Fibroblast of upper back skin (primary cell): ENCODE measurements at places on chromosomes 6 and 20.

GRCh38 chr20:41382791-41383305 is 16.2 kb upstream of the EMILIN3 start:
- DNase-seq: no peak

DNA sequence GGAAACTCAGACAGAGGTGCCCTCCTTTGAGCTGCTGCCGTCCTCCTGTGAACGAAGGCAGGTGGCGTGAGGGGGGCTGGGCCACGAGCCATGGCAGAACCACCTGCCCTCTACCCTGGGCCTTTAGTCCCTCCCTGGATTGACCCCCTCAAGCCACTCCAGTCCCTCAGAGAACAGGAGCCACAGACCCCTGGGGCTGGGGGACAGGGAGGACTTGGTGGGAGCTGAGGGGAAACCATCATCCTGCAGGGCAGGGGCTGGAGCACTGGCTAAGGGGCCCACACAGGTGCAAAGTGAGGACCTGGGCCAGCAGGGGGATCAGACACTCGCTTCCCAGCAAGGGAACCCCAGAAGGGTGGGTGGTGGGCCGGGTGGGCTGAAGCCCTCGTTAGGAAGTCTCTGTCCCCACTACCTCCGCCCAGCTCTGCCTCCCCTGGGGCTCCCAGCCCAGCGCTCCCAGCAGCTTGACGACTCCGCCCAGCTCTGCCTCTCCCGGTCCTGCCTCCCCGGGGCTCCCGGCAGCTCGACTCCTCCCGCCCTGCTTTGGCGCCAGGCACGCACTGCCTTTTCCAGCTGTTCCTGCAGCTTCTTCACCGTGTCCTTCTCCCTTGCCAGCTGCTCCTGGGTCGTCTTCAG is 44.4 kb downstream of the DSTN start:
- DNase-seq: no peak

DNA sequence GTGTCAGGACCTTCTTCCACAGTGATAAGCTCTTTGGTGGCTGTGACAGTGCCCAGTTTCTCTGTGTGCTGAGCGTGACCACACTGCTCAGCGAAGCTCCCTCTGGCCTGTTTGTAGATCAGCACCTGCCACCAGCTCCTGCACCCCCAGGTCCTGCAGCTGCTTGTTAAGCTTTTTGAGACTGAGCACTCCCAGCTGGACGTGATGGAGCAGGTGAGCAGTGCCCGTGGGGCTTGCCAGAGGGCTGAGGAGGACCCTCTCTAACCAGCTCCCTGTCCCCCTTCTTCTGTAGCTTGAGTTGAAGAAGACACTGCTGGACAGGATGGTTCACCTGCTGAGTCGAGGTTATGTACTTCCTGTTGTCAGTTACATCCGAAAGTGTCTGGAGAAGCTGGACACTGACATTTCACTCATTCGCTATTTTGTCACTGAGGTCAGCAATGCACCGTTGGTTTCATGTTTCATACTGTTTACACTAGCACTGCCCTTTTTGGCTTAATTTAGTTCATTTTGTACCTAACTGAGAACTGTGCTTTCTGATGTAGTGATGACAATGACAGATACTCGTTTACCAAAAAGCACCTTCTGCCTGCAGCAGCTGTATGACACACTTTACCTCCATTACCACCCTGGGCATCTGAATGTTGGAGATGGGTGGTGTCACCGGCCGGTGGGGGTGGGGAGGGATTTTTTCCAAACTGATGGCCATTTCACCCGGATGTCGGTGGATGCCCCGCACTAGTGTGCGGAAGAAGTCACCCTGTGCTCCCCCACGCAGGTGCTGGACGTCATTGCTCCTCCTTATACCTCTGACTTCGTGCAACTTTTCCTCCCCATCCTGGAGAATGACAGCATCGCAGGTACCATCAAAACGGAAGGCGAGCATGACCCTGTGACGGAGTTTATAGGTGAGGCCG is 12.5 kb downstream of the NELFCD start:
- DNase-seq: no peak

DNA sequence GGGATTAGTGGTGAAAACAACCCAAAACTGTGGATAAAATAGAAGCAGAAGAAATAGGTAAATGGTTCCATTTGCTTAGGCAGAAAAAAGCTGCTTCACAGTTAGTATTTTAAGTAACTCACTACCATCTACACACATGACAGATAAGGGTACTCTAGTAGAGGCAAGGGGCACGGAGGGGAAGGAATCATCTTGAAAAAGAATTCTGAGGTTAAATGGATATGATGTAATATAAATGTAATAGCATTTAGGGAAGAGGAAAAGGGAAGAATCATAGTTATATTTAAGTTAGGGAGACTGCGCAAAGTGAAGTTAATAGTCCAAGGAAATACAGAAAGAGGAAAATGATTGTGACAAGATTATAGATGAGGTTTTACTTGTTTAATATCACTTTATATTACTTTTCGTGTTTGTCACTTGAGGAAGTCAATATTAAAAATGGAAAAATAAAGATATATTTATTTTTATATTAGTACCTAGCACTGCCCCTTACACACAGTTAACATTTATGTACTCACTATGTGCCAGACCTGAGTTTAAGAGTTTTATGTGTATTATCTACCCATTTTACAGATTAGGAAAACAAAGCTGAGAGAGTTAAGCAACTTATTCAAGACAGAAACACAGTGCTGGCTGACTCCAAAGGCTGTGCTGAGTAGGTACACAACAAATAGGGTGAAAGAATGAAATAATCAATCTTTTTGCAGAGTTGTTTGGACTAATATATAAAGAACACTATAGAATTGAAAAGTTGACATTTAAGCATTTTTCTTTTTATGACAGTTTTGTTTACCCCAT is 128.1 kb downstream of the REV3L start:
- DNase-seq: no peak

DNA sequence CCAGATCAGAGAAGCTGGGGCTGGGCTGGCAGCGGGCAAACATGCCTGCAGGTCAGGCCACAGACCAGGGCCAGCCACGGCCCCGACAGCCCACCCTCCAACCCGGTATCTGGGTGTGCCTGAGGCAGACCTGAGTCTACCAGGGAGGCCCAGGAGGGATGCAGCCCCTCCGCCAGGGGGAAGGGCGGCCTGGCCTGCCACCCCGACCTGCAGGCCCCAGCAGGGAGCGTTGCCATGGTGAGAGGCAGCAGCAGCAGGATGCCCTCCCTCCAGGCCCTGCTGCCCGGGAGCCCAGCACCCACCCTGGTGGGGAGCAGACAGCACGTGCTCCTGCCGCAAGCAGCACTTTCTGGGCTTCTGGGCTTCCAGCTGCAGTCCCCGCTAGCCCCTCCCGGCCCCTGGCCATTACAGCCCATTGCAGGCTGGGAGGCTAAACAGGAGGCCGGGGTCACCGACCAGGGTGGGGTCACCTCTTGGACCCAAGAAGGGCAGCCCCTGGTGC is 3.8 kb upstream of the EEF1A2 start:
- no peak for DNase-seq

DNA sequence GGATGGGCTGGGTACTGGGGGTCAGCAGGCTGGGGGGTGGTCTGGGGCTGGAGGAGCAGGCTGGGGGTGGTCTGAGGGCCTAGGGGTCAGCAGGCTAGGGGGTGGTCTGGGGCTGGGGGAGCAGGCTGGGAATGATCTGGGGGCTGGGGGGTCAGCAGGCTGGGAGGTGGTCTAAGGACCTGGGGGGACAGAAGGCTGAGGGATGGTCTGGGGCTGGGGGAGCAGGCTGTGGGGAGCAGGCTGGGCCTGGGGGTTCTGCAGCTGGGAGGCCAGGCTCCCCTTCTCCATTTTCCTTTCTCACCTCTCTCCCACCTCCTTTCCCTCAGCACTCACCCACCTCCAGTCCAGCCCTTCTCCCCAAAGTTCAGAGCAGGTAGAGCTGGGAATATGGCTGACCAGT is 114.2 kb downstream of the PSMB1 start:
- no peak for DNase-seq

DNA sequence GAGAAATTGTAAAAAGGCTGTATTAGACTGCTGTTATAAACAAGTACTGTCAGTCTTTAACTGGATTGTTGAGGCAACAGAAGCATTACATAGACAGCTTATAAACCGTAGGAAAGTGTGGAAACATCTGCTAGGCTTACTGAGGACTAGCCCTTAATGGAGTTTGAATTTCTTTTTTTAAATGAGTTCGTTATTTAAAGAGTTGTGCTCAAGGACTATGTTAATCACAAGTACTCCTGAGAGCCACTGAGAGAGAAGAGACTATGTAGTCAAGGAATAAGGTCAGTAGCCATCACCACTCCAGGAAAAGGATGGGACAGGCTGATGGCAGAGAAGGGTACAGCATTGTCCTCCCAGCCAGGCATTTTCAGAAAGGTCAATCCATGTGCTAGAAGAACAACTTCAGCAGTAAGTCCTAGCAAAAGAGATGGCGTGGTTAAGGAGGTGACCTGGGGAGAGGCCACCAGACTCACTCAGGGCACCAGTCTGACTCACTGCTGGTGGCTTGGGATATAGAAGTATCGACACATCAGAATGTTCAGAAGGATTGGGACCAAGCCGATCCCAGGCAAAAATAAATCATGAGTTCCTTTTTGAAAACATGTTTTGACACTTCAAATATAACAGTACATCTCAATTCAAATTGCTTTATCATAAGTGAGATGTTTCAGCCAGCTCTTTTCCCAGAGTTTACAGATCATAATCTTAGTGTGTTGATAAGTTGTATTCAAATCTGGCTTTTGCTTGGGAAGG is 6.4 kb downstream of the RPS12 start:
- DNase-seq: no peak

- DNase-seq: peak; percentile 81
These were observed 614.5 kb upstream of the FLRT3 start for GRCh38 chr20:14951707-14952418.

- no peak for DNase-seq
These were observed 7.4 kb downstream of the ASXL1 start for GRCh38 chr20:32365564-32365963.

GRCh38 chr6:52840763-52841585 is at the start of gene GSTA5:
GSTA5 (minus strand) TSS chr6:52840813.
- DNase-seq: peak; percentile 13

DNA sequence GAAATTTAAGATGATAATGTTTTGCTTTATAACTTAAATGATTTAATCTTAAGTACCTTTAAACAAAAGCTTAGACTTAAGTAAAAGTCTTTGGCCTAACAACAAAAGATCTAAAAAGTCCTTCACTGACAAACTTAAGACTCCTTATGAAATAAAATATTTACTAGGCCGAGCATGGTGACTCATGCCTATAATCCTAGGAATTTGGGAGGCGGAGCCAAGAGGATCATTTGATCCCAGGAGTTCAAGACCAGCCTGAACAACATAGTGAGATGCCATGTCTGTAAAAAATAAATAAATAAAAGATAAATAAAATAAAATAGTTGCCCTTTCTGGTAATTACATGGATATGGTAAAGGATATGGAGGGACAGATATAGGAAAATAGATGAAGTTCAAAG is 12.4 kb downstream of the KATNA1 start:
- peak; percentile 46 for DNase-seq

GRCh38 chr20:46289432-46289831 is 18.9 kb downstream of the CDH22 start:
- no peak for DNase-seq

GRCh38 chr20:43507150-43508080 is at the start of gene L3MBTL1:
L3MBTL1 (plus strand) TSS chr20:43507697; CDS start chr20:43513504, 5,807 bp downstream.
- DNase-seq: peak; percentile 3

GRCh38 chr6:10434235-10434634 is 19.4 kb upstream of the TFAP2A start:
- DNase-seq: no peak

DNA sequence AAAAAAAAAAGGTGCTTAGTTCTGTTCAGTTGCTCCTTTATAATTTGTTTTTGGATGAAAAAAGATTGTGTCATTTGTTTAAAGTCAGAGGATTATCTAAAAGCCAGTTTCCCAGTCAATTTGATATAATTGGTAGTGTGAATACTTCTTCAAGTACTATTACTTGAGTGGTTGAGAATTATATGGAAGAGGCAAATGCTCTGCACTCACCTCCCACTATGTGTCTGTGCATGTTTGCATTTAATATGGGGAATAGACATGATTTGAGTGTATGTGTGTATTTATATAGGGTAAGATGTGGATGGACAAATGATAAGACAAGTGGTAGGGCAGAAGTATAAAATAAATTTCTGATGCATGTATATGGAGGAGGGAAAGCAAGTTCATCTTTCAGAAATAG is 15.8 kb downstream of the GJA1 start:
- no peak for DNase-seq

DNA sequence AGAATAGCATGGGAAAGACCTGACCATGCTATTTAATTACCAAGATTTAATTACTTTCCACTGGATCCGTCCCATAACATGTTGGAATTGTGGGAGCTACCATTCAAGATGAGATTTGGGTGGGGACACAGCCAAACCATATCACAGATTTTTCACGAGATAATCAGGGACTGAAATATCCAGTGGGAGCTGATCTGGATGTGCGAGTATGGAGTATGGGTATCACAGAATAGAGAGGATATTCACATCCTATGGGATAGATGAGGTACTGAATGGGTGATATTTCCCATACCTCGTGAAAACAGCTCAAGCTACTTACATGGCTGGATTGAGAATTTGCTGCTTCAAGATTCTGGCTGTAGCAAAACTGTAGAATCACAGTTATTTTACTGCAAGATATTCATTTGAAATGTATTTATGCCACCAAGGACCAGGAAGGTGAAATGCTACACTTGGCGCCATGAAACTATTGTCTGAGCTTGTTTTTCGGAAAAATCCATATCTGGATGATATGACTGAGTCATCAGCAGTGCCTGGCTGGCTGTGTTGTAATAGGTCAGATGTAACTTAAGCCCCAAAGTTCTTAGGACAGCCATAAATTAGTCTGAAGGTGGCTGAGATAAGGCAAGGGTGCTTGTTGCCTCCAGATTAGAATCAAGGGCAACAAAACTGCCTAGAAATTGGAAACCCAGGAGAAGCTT is 29.8 kb downstream of the KCNS1 start:
- no peak for DNase-seq

DNA sequence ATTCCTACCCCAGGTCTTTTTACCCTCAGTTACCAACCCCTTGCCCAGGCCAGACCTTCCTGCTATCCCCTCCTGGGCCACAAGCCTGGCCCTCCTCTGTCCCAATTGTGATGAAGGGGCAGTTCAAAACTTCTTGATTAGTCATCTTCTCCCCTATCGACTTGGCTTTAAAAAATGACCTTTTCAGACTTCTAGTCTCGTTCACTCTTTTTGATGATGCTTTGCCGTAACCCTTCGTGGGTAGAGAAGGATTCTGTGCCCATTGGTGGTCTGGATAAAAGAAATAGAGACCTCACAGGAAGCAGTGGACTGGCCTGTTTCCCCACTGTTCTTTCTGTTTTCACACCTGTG is 5.5 kb downstream of the VEGFA start:
- no peak for DNase-seq

GRCh38 chr6:134250776-134251175 is 67.1 kb downstream of the SGK1 start:
- DNase-seq: no peak

- no peak for DNase-seq
These were observed 24.1 kb downstream of the TFAP2C start for GRCh38 chr20:56653211-56653610.
